MCF 10A (cell line): ENCODE measurements at places on chromosomes 7 and 10.
A peak's percentile ranks its signal among the peaks of the same experiment; 100 is the strongest.

GRCh38 chr7:133511708-133512107, 258.8 kb downstream of the EXOC4 start:
- no peak for DNase-seq
- H3K4me1 ChIP-seq: peaks cover 24% of the 10 kb centered on the region
- H3K36me3 ChIP-seq: peaks cover 8% of the 10 kb centered on the region
- H3K4me3 ChIP-seq: peak overlapping the region; percentile 65
- H3K27me3 ChIP-seq: no peaks in the 10 kb centered on the region

- H3K27me3 ChIP-seq: peaks cover 30% of the 10 kb centered on the region
- no peak for DNase-seq
- H3K4me3 ChIP-seq: no peak overlapping the region
- H3K4me1 ChIP-seq: peaks cover 12% of the 10 kb centered on the region
- H3K36me3 ChIP-seq: no peaks in the 10 kb centered on the region
Measured at GRCh38 chr7:142863891-142864685, 9.2 kb downstream of the EPHB6 start.

DNA sequence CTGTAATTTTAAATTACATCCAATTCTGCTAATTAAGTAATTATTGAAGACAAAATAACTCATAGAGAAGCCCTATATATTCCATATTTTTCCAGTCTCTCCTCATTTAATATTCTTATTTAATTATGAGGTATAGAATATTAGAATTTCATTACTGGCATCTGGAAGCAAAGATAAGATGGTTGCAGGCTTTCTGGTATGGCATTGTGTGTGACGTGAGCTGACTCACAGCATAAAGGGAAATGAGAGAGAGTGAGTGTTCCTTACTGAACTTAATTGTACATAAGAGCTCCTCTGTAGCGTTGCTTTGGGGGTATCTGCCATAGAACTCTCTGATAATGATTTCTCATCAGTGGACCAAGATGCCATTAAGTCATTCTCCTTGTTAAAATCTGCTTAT, 127.4 kb upstream of the TEX47 start:
- no peaks in the 10 kb centered on the region for H3K4me1 ChIP-seq
- H3K27ac ChIP-seq: no peak overlapping the region
- H3K36me3 ChIP-seq: no peaks in the 10 kb centered on the region

GRCh38 chr7:11171569-11172192, 198.0 kb downstream of the PHF14 start:
- H3K36me3 ChIP-seq: no peaks in the 10 kb centered on the region
- H3K27ac ChIP-seq: no peak overlapping the region
- no peak overlapping the region for H3K4me3 ChIP-seq
- H3K4me1 ChIP-seq: no peaks in the 10 kb centered on the region
- DNase-seq: no peak

GRCh38 chr7:23175938-23176337, 5.9 kb upstream of the NUP42 start:
- H3K4me1 ChIP-seq: no peaks in the 10 kb centered on the region
- H3K27me3 ChIP-seq: no peaks in the 10 kb centered on the region
- DNase-seq: no peak
- H3K27ac ChIP-seq: no peak overlapping the region
- no peak overlapping the region for H3K4me3 ChIP-seq

DNA sequence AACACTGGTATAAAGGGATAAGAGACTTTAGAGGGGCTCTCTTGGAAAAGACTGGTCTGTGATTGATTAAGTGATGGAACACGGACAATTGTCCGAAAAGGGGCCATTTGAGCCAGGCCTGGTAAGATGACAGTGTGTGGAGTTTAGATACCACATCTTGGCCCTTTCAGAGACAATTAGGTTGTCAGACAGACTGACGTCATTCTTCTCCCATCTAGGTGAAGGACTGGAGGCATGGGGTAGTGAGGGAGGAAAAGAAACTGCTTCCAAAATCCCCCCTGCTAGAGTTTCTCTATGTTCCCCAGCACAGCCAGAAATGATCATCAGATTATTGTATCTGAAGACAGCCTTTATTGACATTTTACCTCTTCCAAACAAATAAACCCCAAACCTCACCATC, 84.8 kb upstream of the MYO3A start:
- no peaks in the 10 kb centered on the region for H3K36me3 ChIP-seq
- DNase-seq: no peak
- H3K4me3 ChIP-seq: no peak overlapping the region
- H3K4me1 ChIP-seq: no peaks in the 10 kb centered on the region
- no peak overlapping the region for H3K27ac ChIP-seq
- H3K27me3 ChIP-seq: peaks cover 87% of the 10 kb centered on the region
